NCI-H2081 (cell line): ENCODE measurements at places on chromosomes 11 and 22.

GRCh38 chr22:48819961-48820360 is 1007.7 kb downstream of the BRD1 start:
- no peak for DNase-seq

GRCh38 chr11:119121008-119121810 is at the start of gene HINFP:
Gene HINFP, plus strand, starts transcription at chr11:119121580. Its CDS starts 5,365 bp downstream, at chr11:119126945.
- peak; percentile 100 for DNase-seq

GRCh38 chr11:125470355-125470754 is 25.7 kb downstream of the FEZ1 start:
- no peak for DNase-seq

DNA sequence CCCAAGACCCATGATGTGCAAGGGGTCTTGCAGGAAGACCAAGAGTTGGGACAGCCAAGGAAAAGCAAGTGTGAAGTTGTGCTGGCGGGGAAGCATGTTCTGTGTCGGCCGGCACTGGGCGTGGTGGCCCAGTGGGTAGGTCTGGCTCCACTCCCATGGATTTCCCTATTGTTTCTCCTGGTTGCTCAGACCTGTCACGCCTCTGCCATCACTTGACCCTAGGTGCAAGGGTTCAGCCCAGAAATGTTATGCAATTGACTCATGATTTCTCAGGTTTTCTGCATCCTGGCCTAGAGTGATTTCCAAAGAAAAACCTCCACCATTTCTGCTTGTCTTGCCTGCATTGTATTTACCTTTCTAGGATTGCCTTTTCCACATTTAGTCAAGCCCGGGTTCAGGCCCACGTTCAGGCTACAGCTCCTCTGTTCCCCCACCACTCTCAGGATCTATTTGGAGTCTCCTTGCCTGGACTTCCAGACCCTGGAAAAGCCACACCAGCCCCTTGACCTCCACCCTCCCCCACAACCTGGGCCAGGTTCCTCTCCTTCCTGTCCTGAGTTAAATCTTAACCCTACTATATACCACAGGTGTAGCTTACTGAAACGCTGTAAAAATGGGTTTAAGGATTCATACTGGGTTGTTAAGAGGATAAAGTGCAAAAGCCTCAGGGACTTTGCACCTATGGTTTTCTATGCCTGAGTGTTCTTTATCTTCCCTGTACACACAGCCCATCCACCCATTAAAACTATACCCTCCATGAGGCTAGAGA is 17.5 kb upstream of the FOLR1 start:
- no peak for DNase-seq

DNA sequence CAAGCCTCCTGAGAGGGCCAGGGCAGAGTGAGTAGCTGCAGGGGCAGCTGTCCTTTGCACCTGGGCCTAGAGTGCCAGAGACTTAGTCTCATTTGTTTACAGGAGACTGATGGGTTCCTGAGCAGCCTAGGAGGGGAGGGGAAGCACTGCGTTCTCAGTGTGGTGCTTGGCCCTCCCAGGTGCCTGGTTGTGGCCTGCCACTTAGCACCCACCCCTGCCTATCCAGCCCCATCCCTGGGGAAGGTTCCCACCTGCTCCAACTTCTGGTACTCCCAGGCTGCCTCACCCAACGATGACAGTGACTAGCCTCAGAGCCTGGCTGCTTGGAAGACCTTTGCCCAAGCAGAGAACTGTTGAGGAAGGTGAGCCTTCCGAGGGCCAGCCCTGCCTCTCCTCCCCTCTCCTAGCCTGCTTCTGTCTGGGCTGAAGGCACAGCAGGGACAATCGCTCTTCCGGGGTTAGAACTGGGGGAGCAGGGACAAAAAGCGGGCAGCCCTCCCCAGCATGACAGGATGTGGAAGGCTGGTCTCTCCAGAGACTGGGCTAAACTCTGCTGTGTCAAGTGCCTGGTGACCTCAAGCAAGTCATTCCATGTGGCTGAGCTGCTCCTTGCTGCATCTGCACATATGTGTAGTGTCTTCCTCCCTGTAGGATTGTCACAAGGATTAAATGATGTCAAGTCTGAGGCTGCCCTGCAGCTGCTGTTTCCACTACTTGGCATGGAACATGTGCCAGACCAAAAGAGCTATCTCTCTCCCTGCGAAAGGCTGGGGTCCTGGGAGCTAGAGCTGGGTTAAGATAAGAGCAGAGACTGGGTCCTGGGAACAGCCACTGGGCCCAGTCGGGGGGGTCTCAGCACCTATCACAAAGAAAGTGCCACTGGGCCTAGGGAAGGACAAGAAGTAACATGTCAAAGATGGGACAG is 9.9 kb downstream of the KCNQ1OT1 start:
- DNase-seq: no peak

DNA sequence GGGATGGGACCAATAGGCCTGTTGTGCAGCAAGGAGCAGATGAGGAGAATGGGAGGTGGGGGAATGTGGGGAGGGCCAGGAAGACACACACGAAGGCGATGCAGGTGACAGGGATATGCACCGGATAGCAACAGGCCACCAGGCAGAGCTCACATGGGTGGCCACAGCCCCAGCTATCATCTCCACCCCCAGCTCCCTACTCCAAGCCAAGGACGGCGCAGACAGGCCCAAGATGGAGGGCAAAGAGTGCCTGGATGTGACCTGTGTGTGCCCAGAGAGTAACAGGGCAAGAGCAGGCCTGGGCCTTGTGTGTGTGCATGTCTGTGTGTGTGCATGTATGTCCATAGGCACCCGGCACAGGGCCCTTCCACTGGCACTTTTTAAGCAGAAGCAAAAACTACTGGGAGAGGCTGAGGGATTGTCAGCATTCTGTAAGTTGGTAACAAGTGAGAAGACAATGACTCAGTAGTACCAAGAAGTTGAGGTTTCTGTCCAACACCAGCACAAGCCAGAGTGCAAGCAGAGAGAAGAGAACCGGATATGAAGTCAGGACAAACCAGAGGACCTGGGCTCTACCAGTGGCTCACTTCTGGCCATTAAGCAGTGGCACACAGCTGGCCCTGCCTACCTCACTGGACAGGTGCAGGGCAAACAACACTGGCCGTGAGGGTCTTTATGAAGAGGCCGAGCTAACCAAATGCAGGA is 36.4 kb downstream of the NRXN2 start:
- no peak for DNase-seq

GRCh38 chr22:38415046-38415445 is 40.0 kb downstream of the KCNJ4 start:
- no peak for DNase-seq

DNA sequence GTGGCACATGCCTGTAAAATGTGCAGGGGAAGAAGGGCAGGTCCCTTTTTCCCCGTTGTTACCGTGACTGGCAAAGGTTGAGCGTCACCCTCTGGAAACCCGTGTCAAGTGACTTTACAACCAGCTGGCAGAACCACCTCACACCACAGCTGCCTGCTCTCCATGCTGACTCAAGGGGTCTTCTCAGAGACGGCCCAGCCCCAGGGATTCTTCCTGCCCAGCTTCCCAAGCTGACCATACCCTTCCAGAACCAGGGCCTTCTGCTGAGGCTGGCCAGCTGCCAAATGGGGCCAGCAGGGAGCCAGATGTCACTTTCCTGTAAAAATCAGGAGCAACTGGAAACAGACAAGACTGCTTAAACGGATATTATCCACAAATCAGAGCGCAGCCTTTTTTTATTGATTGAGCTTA is 6.3 kb downstream of the PC start:
- peak; percentile 59 for DNase-seq

- no peak for DNase-seq
Measured at GRCh38 chr11:22641559-22641958, 15.9 kb upstream of the FANCF start.

DNA sequence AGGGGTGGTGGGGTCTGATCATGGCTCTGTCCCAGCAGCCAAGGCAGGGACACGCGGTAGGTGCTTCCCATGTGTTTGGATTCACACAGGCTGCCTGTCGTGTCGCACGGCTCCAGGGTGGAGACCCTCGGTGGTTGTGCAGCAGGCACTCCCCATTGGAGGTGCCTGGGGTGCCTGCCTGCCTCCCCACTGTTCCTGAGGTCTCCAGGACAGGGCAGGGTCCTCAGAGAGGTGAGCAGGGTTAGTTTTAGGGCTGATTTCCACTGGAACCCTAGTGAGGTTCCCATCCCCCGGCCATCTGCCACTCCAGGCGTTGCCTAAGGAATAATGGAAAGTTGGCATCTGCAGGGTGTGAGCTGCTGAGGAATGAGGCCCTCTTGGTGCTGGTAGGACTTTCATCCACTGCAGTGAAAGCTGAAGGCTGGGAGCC is 32.3 kb downstream of the OSBPL5 start:
- DNase-seq: no peak

DNA sequence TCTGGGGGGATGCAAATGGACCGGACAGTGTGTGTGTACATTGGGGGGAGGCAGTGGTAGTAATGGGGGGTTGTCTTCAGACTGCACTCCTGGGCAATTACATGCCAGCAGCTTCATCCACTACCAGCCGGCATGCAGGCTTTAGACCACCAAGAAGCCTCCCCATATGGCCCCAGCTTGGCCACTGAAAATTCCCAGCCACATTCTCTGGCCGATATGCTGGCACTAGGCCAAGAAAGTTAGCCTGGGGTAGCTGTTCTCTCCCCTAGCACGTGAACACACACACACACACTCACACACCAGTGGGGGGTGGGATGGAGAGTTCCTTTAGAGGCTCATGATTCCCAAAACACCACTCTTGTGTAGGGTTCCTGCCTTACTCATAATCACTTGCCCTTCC is 3.6 kb upstream of the ROBO3 start:
- DNase-seq: no peak

DNA sequence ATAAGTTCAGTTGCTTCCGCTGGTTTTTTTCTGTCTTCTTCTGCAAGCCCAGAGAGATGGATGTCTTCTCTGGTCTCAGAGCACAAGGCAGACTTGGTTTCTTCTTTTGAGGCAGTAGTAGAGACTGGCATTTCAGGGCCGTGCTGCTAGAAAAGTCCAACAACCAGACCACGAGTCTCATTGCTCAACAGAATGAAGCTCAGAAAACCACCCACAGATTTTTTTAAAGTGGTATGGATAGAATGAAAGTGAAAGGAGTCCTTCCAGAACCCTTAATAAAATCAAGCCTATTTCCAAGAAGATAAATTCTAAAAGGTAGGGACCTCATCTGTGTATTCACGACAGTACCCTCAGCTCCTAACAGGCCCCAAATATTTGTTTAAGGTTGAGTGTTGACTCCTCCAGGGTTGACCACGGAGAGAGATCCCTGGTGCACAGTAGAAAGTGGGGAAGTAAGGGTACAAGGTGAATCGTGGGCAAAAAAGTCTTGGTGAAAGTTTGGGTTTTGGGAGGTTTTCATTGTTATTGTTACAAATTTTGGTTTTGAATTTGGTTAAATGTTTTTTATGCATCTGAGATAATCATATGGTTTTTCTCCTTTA is 43.6 kb upstream of the DDX6 start:
- no peak for DNase-seq

DNA sequence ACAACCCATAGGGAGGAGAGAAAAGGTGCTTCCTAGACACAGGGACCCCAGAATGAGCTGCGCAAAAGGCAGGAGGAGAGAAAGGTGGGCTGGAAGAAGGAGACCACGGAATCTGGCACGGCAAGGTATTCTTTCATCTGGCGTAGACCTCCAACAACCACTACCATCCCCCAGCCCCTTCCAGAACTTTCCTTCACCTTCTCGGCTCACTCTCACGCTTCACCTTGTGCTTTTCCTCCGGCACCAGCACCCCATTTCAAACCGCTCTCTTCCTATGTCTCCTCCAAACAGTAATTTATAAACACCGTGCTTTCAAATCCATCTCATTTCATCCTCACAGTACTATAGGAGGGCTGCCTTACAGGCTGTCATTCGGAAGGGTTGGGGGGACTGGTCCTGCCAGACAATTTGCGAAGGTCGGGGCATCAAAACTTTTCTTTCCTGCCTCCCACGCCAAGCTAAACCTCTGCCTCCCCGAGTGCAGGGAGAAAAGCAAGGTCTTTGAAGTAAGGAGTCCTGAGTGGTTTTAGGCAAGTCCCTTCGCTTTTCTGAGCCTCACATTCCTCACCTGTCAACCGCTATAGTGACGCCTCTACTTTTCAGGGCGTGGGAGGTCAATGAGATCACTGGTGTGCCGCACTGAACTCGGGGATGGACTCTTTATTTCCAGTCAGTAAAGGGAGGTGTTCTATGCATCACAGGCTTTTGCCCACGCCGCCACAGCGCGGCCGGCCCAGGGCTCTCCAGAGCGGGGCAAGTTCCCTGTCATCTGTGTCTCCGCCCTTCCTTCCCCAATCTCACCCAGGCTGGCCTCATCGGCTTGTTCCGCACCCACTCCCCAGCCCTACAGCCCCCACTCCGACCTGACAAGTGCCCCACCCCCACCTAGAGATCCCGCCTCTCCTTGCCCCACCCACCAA is 800 bp downstream of the KCTD21 start:
- no peak for DNase-seq

DNA sequence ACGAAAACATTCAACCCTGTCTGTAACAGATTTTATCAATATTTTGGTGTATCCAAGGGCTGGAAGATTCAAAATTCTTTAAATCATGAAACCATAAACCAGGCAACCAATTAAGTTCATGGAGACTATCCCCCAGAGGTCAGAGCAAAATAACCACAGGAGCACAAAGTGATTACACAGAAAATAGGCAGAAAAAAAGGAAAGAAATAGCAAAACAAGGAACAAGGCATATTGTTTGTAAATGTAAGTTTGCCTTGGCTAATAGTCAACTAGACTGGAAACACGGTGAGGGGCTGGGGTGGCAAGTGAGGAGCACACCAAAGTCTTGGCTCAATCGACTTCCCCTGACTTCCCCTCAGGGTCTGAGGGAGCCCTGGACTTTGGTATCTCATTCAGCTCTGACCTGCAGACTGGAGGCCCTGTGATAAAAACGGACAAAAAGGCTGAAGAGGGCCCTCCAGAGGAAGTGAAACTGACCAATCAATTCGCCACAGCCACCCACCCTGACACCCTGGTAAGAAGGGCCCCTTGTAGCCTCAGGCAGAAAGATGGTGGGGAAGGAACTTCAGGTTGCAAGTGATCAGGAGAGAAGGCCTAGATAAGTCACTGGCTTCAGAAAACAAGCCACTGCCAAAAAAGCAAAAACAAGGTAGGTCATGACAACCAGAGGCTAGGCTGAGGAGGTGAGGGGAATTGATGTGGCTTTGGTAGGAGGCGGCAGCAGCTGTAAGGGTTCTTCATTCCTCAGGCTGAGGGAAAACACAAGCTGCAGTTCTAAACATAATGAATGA is 1.8 kb downstream of the SIK3 start:
- no peak for DNase-seq

DNA sequence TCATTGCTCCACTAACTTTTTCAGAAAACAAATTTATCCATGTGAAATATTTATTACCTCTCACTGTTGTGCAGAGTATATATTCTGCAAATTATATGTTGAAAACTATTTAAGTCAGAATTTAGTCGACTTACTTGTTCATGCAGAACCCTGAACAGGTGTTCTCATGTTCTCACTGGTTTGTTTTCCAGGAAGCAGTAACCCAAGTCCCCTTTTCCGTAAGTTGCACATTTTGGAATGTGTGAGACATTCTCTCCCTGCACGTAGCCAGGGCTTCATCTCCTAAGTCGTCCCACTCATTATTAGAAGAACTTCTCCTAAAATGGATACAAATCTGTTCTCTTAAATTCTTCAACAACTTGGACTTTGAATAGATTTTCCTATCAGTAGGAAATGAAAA is 524.9 kb downstream of the CNTN5 start:
- no peak for DNase-seq
